Cortex of kidney (tissue), 1 donor: ENCODE measurements at places on chromosomes 4 and X.

- no peak for DNase-seq
Observed at GRCh38 chr4:76206222-76206942, 7.2 kb downstream of the SCARB2 start.

- no peak for DNase-seq
Observed at GRCh38 chr4:102247041-102247440, 98.2 kb downstream of the SLC39A8 start.

DNA sequence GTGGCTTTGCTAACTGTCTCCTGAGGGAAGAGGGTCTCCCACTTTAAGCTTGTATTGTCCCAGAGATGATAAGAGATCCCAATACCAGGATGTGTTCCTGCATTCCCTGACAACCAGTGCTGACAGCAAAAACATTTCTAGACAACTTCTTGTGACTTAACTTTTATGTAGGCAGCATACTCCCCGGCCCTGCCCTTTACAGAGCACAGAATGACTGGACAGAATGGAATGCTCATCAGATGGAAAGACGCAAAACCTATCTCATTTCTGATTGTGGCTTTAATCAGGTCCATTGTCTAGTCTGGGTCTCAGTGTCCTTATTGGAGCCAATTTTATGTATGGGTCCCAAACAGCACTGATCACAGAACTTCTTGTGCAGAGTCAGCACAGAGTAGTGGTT, 18.2 kb upstream of the PLAC1 start:
- DNase-seq: no peak

DNA sequence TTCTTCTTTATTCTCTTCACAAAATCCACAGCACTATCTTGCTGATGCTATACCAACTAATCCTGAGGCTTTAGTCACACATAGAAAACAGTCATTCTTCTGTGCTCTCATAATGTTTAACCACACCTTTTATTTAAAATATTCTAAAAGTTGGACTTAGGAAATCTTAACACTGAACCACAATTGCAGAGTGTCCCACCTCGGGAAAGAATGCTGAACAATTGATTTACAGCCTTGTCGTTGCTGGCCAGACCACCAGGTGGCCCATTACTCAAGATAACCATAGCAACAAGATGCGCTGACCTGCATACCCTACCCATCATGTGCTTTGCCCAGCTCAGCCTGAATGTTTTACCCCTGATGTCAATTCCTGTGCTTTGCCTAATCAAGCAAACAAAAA, 100.8 kb downstream of the ARSJ start:
- DNase-seq: no peak

DNA sequence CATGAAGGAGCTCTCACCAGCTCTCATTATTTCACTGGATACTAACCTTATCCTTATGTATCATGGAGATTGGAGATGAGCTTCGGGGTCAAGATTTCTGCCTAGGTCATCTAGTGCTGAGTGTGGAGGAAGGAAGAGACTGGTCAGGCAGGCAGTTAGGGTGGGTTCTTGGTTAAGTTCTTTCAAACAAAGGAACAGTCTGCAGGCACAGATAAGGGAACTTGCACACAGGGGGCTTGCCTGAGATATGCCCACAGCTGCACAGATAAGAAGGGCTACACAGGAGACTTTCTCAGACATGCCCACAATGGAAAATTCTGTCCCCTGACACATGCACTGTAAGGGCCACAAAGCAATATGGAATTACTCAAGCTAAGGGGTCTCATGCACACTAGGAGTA, 904.1 kb downstream of the NLGN4X start:
- DNase-seq: no peak

DNA sequence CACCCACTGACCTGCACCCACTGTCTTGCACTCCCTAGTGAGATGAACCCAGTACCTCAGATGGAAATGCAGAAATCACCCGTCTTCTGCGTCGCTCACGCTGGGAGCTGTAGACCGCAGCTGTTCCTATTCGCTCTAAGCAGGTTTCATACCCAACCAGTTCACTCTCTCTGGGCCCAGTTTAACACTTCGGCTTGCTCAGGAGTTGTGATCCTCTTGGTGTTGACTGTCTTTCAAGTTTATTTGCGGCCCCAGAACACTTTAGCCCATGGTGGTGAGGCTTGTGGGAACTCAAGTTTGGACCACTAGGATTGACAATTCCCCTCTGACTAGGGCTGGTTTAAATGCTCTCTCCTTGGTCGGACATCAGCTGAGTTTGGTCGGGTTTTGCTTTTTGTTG, 147.0 kb downstream of the DACH2 start:
- DNase-seq: no peak

GRCh38 chr4:17690898-17691297, 76.5 kb downstream of the MED28 start:
- DNase-seq: no peak

DNA sequence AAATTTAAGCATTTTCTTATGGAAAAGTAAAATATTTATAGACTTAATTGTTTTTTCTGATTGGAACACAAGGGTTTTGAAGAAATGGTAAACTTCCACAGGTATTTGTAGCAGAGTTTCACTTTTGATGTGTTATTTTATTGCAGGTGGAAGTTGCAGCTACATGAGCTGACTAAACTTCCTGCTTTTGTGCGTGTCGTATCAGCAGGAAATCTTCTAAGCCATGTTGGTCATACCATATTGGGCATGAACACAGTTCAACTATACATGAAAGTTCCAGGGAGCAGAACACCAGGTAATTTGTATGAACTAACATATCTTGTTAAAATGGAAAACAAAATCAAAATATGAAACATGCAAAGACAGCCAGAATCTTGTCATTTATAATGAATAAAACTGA, 117.4 kb downstream of the DIPK2B start:
- no peak for DNase-seq

DNA sequence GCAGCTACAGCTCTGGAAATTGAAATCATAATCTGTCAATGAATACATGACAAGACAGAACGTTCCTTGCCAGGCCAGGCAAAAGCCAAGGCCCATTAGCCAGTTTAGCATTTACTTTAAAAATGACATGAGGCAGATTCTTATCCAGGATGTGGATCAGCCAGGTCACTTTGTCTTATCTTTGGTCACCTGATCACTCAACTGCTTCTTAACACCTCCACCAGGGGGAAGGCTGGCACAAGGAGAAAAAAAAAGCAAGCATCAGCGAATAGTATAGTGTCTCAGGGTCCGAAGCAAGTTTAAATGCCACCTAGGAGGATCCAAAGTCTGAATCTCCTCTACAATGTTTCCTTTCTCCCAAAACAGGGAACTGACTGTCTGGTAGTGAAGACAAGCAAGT, 18.8 kb downstream of the ATP1B4 start:
- DNase-seq: no peak

DNA sequence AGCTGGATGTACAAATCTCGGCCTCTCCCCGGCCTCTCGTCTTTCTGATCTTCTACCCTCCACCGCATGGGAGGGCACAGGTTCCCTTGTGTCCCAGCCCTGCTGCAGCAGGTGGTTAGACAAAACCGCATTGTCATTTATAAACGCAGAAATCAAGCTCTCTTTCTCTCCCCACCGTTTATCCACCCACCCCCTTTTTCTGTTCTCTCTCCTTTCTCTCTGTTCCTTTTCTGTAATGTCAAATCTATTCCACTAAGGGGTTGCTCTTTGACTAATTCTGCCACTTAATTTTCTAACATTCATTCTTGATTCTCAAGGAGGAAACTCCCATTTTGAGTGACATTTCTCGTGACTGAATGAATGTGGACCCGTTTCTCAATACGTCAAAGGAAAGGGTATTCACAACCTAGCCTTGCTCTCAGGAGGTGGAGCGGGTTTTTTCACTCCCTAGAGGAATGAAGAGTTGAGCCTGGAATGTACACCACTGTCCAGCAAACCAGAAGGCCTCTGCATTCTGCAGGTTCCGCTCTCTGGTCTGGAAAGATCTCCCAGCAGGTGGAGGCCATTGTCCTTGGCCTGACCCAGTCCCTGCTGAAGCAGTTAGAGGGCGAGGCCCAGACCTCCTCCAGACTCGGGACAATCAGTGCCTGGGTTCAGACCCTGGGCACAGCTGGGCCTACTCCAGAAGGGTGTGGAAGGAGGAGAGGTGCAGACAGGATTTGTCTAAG, 70.9 kb upstream of the ENPP6 start:
- no peak for DNase-seq

GRCh38 chrX:153944140-153944799, at the start of gene RENBP:
TSS of gene RENBP (minus strand) at chrX:153944643. CDS start at chrX:153944610, 33 bp downstream.
- no peak for DNase-seq

DNA sequence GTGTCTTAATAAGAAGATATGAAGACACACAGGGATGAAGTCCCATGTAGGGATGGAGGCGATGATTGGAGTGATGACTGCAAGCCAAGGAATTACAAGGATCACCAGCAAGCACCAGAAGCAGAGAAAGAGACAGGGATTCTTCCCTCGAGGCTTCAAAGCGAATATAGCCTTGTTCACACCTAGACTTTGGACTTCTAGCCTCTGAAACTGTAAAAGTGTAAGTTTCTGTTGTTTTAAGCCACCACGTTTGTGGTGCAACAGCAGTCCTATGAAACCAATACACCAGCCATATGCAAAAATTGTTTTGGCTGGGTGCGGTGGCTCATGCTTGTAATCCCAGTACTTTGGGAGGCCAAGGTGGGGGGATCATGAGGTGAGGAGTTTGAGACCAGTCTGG, 9.8 kb upstream of the PDS5A start:
- DNase-seq: no peak

DNA sequence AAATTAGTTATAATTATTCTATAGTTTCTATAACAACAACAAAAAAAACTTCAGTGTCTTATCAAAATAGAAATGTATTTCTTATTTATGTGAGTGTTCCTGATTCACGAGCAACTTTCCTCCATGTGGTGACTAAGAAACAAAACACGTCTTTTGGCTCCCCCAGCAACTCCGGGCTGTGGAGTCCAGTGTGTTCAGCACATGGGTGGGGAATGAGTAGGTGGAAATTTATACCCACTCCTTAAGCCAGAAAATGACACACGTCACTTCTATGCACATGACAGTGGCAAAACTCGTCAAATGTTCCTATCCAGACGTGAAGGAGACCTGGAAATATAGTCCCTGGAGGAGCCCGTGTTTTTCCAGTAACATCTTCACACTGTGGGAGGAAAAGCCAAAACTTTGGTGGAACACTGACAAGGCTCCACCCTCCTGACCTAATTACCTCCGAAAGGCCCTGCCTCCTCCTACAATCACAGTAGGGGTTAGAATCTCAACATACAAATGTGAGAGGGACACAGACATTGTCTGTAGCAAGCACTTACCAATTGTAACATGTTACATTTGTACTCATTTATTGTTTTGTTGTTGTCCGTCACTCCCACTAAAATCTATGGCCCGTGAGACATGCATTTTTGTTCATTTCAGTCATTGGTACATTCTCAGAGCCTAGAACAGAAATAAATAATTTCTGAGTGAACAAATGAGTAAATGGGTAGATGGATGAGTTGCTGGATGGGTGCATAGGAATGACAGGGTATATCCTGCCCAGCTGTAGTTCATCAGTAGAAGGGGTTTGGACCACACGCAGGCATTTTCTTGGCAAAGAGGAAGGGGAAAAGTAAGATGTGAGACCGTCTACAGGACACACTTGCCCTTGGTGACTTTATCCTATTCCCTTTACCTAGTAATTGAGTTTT, 605.8 kb upstream of the TENM3 start:
- no peak for DNase-seq

- no peak for DNase-seq
Observed at GRCh38 chrX:20499763-20500162, 233.1 kb upstream of the RPS6KA3 start.

GRCh38 chrX:130125091-130125874, 15.0 kb upstream of the ELF4 start:
- no peak for DNase-seq

DNA sequence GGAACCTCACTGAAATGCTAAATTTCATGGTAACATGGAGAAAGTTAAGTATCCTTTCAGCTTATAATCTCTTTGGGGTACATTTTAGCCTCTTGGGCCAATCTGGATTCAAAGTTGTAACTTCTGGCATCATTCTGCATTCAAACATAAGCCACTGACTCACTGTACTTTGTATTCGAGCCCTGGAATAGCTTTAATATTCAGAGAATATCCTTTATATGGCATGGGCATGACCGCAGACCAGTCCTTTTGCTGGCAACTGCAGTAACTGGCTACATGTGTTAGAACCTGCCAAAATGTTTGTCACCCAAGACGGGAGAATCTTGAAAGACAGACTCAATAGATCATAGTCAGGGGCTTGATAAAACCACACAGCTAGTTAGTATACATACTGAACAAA, 3.3 kb downstream of the GASK1B start:
- DNase-seq: no peak

DNA sequence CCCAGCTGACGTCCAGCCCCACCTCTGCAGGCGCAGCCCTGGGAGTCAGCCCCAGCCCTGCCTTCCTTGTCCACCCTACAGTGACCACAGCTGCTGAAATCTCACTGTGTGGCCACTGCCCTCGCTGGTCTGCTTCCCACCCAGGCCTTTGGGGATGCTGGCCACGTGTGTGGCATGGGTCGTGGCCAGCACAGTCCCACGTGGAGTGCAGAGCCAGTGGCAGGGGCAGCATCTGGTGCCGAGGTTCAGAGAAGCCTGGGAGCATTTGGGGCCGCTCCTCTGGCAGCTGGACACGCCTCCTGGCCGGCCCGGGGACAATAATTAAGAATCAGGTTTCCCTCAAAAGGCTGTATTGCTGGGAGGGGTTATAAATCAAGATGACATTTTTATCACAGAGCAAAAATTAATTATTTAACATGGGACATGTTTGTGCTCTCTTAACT, 92.1 kb downstream of the HMX1 start:
- no peak for DNase-seq

- DNase-seq: no peak
Observed at GRCh38 chr4:52098618-52099017, 47.5 kb downstream of the SPATA18 start.

GRCh38 chr4:7985891-7986441, 46.3 kb upstream of the AFAP1 start:
- DNase-seq: no peak

DNA sequence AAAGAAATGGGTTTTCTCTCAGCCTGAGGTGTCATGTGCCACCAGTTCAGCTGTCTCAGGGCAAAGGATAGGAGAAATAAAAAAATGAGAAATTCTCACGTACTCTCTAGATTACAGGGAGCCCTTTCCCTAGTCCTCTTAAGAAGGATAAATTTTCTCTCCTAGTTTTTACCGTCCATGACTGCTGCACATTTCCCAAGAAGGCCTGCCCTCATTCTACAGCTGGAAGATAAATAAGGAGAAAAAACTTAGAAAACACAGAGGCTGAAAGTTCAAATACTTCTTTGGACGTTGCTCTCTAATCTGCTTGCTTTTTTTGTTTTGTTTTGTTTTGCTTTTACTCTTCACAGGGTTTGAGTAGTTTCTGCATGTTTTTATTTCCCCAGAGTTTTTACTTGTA, 211.9 kb downstream of the DCAF12L2 start:
- no peak for DNase-seq

DNA sequence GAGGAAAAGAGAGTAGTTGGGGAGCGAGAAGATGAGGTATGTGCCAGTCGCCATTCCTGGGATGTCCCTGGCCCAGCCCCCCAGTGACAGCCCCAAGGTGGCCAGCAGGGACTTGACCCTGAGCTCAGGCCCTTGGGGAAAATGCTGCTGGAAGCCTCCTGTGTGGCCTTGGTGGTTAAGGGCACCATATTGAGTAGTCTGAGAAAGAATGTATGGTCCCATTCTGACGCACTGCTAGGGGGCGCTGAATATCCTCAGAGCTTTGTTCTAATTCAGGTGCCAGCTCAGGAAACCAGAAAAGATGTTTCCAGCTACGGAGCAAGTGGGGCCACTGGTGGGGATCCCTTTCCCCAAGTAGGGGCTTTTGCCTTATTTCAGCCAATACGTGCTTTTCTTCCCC, 14.0 kb upstream of the UBA6 start:
- no peak for DNase-seq

- no peak for DNase-seq
Observed at GRCh38 chrX:74286950-74287740, 16.8 kb upstream of the ZCCHC13 start.
